Neural crest cell (in vitro differentiated cells): ENCODE measurements at places on chromosomes 4 and X. TPM values are rescaled to one million over a fixed set of nuclear protein-coding genes. Genes with fewer than 3 reads are reported as not detected.

The GRPR gene
- 0.68 and 0.71 TPM in 2 replicates for total RNA-seq

- DNase-seq: no peak
Measured at GRCh38 chr4:8690216-8691150, 97.9 kb downstream of the CPZ start.

- DNase-seq: no peak
Measured at GRCh38 chr4:112633477-112634235, 3.1 kb downstream of the ZGRF1 start.

DNA sequence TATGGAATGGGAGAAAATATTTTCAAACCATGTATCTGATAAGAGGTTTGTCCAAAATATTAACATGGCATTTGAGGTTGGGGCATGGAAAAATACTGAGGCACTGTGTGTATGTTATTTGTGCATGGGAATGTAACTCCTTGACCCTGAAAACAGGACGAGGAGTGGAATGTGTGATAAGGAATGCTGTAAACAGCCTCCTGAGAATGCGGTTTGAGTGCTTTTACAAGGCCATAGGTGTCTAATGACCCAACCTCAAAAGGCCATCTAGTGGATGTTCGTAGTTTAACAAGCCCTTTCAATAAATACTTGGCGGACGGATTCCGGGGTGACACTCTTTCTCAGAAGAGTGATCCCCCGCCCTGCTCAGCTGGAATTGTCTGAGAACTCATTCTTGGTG is 162.9 kb upstream of the USP9X start:
- DNase-seq: no peak

DNA sequence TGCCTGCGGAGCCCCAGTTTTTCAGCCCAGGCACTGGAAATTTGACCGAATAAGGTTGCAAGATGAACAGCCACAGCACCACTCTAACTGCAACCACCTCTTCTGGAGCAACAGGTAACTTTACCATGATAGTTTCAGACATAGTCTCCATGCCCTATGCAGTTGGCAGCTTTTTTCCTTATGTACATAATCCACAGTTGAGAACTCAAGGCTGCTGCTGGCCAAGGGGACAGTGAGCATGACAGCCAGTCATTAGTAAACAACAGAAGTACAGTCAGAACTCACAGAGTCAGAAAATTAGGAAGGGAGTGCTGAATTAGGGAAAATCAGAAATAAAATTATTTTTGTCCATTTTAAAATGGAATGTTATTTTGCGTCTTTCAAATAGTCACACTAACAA is 192.7 kb upstream of the NHS start:
- DNase-seq: no peak

- DNase-seq: no peak
Measured at GRCh38 chrX:17519358-17519757, 144.4 kb downstream of the NHS start.

The OTUD6A gene
- total RNA-seq: not detected in 2 replicates

GRCh38 chrX:18833071-18833731 is 125.8 kb downstream of the PPEF1 start:
- no peak for DNase-seq

- DNase-seq: no peak
Measured at GRCh38 chrX:4944767-4945166, 1231.3 kb upstream of the PRKX start.

The SMIM10 gene
- total RNA-seq: 2.6 and 2.7 TPM in 2 replicates
